Non-pigmented ciliary epithelial cell (primary cell): ENCODE measurements at places on chromosomes 3 and 15.
A peak's percentile ranks its signal among the peaks of the same experiment; 100 is the strongest.

- DNase-seq = no peak
Measured at GRCh38 chr3:132749786-132750185, 27.6 kb upstream of the NPHP3 start.

- no peak for DNase-seq
Measured at GRCh38 chr3:100609305-100609704, at the start of gene ADGRG7. Gene ADGRG7, plus strand, starts transcription at chr3:100609601. Its CDS starts 256 bp downstream, at chr3:100609857.

- DNase-seq = no peak
Measured at GRCh38 chr15:39028069-39028468, 463.5 kb upstream of the RASGRP1 start.

DNA sequence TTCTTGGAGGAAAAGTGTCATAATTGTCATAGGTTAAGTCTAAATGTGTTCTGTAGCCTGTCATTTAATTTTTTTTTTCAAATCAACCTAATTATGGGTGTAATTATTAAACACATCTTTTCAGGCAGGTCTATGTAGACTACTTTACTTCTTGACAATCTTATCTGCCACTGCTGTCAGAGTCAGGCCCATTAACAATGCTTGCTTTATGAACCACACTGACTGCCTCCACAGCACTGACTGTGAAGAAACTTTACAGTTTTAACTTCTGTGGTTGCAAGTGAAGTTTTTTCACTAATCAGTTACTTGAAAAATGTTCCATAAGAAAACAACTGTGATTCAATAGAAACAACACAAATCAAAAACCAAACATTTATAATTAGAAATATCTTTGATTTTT is 407.8 kb downstream of the PLCL2 start:
- DNase-seq = no peak

GRCh38 chr3:58867621-58868020 is 182.2 kb downstream of the CFAP20DC start:
- no peak for DNase-seq

DNA sequence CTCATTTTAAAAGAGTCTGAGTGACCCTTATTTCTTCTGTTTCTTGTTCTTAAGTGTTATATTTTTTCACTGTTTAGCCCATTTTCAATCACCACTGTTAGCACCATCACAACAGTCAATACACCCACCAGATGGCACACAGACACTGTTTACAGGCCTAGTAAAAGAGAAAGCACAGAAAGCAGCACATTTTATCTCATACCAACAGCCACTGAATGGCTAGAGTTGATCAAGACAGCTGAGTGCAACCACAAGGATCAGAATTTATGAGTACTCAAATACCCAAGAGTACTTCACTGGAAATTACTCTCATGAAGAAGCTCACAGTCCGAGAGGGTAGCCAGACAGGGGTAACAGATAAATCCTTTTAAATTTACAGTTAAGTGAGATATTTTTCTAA is 127.0 kb downstream of the TFDP2 start:
- no peak for DNase-seq

DNA sequence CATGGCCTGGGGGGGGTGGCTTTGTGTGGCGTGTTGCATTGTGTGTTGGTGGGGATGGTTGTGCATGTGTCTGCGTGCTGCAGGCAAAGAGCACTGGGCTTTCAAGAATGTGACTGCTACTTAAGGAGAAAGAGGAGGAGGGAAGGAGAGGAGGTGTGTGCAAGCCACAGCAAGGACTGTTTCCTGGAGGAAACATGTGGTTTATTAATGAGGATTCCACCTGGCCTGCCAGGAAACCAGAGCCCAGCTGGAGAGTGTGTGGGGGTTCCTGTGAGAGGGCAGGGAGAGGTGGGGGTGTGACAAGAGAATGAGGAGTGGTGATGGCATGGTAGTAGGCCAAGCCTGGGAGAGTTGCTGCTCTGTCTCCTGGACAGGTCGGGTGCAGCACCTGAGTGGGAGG is 258.1 kb upstream of the ROPN1 start:
- DNase-seq = no peak

- no peak for DNase-seq
Measured at GRCh38 chr3:69542805-69543429, 157.0 kb upstream of the FRMD4B start.

GRCh38 chr3:143480344-143480743 is 360.8 kb downstream of the CHST2 start:
- DNase-seq = peak; percentile 11

- DNase-seq = no peak
Measured at GRCh38 chr3:134974624-134975023, 179.6 kb downstream of the EPHB1 start.

DNA sequence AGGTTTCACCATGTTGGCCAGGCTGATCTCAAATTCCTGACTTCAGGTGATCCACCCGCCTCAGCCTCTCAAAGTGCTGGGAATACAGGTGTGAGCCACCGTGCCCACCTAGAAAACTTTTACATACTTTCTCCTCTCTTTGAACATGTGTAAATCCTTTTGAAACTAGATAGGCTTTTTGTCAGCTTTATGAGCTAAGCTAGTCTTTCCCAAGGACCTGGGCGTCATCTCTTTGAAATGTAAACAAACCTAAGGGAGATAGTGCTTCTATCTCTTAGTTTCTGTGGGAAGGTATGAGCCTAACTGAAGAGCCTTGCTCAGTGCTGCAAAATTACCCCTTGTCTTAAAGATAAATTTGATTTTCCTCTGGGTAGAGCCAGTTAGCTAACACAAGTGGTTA is 4.8 kb downstream of the CX3CR1 start:
- DNase-seq = no peak

DNA sequence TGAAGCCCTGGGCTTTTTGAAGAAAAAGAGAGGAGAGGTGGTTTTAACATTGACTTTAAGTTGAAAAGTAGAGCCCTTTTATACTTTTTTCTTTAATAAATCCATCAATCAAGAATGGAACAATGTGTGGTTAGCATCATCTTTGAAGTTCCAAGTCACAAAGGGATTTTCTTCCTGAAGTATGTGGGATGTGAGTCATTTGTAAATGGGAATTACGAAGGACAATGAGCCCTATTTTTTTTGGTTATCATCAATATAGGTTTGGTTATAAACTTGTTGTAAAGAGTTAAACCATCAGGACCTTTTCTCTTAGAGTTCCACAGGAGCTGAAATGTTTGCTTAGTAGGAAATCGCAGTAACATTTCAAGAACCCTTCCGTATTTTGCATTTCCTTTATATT is 38.3 kb downstream of the PIK3CA start:
- DNase-seq = no peak

- DNase-seq = no peak
Measured at GRCh38 chr3:127524296-127524896, 66.1 kb downstream of the TPRA1 start.

DNA sequence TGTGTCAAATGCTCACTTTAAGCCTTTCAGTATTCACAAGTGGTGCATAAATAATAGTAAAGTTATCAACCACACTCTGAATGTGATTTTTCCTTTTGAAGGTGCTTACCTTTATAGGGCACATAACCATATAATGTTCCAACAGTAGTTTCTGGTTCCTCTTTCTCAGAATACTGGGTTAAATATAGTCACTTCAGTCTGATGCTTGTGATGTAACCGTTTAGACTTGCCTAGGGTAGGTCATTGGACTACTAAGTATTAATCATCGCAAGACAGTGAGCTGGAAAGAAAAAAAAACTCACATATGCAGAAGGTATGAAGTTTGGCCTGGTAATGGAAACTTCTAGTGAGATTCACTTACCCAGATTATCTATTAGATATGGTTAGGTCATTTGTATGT is 1.9 kb downstream of the KBTBD8 start:
- DNase-seq = peak; percentile 74

DNA sequence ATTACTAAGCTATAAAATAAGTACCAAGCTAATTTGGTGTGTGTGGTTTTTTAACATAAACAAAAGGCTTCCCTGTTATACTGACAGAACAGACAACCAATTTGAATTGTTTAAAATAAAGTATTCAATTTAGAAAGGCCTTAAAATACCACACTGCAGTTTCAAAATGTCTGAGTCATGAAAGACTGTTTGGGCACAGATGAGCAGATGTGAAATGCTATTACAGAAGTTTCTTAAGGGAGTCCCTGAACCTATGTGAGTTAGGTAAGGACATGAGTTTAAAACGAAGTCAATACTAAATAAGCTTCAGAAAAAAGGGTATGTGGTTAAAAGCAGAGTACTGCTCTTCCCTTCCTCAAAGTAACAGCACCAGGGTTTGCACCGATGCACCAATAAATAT is 69.7 kb upstream of the SETMAR start:
- no peak for DNase-seq

DNA sequence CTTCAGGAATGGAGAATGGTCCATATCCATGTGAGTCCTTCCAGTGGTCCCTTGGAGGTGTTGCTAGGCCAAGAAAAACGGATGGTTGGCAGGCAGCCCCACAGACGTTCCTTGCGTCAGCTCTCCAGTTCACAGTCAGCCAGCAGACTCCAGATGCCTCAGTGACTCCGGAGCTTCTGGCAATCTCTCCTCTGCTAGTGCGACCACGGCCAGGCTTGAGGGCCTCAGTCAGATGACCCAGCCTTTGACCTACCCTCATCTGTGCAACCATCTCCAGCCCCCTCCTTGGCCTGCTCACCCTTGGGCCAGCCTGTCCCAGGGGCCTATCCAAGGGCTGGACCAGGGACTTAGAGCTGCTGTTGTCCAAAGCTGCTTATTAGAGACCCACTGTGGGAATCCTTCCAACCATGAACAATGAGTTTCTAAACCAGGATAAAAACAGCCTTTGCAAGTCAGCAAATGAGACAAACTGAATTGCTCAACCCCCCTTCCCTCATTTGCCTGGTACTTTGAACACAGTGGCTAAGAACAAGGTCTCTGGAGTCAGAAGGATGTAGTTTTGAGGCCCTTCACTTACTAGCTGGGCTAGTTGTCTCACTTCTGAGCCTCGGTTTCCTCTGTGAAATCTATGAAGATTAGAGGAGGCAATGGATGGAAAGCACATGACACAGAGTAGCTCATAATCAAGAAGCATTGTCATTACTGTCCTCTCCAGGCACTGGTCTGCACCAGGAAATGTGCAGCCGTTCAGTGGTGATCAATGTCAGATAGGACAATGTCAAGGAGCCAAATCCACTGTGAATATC is 44.8 kb downstream of the ANP32A start:
- DNase-seq = no peak

GRCh38 chr3:19155375-19155774 is 7.1 kb downstream of the KCNH8 start:
- no peak for DNase-seq

- DNase-seq = no peak
Measured at GRCh38 chr3:194382196-194382891, 12.8 kb upstream of the LRRC15 start.

GRCh38 chr3:30779686-30780287 is 114.7 kb downstream of the GADL1 start:
- DNase-seq = no peak

GRCh38 chr3:127746400-127747057 is 73.8 kb downstream of the ABTB1 start:
- no peak for DNase-seq

DNA sequence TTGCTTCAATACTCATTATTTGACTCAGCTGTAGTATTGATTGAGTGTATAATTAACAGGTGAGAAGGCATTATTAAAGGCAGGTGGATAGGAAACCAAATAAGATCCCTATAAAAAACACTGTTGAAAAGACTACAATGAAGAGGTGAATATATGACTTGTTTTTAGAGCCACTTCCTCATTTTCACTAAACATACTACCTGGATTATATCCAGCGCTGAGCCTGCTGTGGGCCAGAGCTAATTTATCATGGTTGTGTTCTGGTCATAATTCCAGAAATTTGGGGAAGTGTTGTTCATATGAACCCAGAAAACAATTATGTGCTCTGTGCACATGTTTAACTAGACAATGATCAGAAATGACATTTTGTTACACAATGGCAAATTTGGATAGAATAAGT is 235.3 kb upstream of the MME start:
- no peak for DNase-seq

GRCh38 chr3:184500344-184500923 is 61.2 kb upstream of the EPHB3 start:
- no peak for DNase-seq
